ENCODE measurements at places on chromosomes 7 and 10.

DNA sequence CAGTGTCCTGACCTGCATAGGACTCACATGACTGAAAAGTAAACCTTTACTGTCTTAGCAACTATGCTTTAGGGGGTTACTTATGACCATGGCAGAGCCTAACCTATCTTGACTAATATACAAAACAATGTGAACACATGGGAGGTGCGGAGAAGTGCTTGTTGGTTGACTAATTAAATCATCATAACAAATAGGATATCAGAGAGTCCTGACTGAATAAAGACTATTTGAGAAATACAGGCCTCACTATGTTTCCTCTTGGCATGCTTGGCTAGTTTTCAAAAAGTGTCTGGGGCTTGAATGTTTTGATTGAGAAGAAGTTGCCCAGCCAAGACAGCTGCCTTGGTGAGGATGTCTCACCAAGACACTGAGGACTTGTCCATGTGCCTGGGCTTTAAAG, 104.4 kb upstream of the PHYHIPL start:
- DNase-seq = no peak

DNA sequence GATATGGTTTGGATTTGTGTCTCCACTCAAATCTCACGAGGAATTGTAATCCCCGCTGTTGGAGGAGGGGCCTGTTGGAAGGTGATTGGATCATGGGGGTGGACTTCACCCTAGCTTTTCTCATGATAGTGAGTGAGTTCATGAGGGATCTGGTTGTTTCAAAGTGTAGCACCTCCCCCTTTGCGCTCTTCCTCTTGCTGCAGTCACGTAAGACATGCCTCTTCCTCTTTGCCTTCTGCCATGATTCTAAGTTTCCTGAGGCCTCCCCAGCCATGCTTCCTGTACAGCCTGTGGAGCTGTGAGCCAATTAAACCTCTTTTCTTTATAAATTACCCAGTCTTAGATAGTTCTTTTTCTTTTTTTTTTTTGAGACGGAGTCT, 17.1 kb downstream of the CDNF start:
- no peak for DNase-seq

- no peak for DNase-seq
Observed at GRCh38 chr7:66233638-66234037, 28.5 kb downstream of the TPST1 start.

DNA sequence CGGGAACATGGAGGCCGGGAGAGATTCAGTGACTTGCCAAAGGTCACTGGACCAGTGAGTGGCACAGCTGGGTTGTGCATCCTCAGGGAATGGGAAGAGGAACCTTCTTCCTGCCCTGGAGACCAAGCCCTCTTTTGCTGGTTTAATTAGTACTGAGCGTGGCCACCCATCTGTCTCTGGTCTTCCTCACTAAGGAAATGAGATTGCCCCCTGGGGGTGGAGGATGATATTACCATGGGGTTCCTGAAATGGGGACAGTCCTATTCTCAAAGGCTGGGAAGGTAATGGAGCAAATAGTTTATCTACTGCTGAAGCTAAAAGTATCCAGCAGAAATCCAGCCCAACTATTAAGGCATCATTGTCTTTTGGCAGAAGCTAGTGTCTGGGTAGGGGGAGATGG, 98.6 kb upstream of the FGFR2 start:
- no peak for DNase-seq
